Stimulated activated CD8-positive, alpha-beta memory T cell treated with anti-CD3 and anti-CD28 coated beads, Interleukin-15, amount 100 ng/mL, for 48 hours (primary cell): ENCODE measurements at places on chromosomes 7 and 10.

DNA sequence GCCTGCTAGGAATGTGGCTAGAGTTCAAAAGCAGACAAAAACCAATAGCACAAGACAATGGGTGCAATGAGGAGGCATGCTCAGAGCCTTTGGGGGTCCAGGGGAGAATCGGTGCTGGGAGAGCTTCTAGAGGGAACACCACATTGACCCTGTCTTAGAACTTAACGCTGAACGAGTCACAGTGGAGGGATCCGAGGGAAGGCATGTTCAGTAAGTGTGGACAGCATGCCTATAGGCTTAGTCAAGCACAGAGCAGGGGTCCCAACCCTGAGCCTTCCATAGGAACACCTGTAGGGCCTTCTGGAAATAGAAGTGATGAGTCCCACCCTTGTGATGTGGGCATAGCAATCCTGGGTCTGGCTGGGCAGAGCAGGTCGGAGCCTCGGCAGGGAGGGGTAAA, 148.7 kb downstream of the PKD1L1 start:
- no peak for DNase-seq

- DNase-seq = no peak
Measured at GRCh38 chr10:35555962-35556930, 48.9 kb upstream of the GJD4 start.

GRCh38 chr10:27258838-27259812, 18.5 kb upstream of the ACBD5 start:
- DNase-seq = no peak

DNA sequence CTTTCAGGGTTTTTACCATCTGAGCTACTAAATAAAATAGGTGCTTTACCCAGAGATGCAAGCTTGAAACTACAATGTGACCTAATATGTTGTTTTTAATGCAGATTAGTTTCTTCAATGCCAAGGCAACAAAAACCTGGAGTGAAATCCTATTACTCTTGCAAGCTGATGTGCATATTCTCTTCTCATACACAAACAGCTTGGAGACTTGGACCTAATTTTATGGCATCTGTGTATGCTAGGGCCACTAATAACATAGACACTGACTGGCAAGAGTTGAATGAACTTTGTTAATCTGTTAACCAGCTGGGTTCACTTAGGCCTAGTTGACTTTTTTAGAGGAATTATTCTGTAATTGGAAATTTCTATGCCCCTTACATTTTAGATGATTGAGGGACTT, 23.4 kb upstream of the SMIM30 start:
- no peak for DNase-seq
